ENCODE measurements at places on chromosomes 7 and 10.

DNA sequence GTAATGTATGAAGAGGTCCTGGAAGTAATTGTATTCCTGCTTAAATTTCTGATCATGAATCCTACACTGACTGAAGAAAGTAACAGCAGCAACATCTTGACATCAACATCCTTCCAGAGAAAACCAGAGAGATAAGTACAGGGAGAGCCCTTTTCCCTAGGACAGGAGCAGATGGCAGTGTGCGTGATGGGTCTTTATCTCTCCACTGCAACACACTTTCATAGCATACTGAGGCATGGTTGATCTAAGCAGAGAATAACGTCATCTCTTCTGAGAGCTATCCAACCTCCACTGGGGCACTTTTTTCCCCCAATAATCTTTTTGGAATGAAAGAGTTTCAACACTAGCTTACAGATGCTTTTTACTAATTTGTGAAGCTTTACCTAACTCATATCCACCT lies 342 bp downstream of the OR2A25 start:
- no peak for DNase-seq

- DNase-seq = no peak
Observed at GRCh38 chr10:88237896-88238614, 345.1 kb downstream of the RNLS start.

DNA sequence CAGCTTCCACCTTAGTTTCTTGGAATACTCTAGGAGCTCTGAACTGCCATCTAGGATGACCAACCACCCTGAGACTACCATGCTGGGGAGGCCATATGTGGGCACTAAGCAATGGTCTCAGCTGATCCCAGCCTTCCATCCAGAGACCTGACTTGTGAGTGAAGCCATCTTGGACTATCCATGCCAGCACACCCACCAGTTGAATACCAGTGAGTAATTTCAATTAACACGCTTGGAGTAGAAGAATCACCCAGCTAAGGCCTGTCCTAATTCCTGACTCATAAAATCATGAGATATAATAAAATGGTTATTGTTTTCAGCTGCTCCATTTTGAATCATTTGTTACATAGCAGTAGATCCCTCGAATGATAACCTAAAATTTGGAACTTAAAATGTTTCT lies 5.2 kb upstream of the KIF5B start:
- no peak for DNase-seq

DNA sequence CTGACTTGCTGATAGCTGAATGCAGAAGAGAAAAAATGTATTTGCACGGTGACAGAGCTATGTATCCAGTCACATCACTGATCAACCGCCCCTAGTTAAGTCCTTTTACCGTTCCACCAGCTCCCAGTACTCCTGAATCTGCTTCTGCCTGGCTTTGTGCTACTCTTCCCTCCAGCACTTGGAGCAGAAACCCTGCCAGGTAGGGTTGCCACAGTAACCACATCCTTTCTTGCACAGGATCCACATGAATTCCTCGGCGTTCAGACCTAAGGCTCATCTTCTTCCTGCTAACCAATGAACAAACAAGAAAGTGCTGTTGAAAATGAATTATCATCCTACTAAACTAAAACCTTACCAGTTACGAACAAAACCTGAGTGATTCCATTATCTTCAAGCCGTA lies 52.0 kb upstream of the KCTD7 start:
- no peak for DNase-seq

DNA sequence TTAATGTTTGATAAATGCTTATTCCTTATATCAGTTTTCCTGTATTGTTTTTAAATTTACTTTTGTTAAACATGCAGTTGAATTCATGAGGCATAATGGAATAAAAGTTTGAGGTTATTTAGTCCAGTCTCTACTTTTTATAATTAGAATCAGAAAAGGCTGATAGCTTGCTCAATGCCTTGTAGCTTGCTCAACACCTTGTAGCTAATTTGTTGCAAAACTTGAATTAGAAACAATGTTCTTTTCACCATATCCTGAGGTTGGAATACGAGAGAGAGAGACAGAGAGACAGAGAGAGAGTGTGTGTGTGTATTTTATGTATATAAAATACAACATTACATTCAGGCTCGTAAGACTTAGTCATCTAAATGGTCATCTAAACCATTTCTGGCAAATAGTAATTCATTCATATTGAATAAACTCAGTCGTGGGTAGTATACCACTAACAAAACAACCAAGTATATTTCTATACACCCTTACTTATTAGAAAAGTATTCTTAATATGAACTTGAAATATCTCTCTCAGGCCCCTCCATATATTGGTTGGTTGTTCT lies 243.5 kb downstream of the ADK start:
- no peak for DNase-seq

- no peak for DNase-seq
Observed at GRCh38 chr7:21704359-21704758, 161.5 kb downstream of the DNAH11 start.

DNA sequence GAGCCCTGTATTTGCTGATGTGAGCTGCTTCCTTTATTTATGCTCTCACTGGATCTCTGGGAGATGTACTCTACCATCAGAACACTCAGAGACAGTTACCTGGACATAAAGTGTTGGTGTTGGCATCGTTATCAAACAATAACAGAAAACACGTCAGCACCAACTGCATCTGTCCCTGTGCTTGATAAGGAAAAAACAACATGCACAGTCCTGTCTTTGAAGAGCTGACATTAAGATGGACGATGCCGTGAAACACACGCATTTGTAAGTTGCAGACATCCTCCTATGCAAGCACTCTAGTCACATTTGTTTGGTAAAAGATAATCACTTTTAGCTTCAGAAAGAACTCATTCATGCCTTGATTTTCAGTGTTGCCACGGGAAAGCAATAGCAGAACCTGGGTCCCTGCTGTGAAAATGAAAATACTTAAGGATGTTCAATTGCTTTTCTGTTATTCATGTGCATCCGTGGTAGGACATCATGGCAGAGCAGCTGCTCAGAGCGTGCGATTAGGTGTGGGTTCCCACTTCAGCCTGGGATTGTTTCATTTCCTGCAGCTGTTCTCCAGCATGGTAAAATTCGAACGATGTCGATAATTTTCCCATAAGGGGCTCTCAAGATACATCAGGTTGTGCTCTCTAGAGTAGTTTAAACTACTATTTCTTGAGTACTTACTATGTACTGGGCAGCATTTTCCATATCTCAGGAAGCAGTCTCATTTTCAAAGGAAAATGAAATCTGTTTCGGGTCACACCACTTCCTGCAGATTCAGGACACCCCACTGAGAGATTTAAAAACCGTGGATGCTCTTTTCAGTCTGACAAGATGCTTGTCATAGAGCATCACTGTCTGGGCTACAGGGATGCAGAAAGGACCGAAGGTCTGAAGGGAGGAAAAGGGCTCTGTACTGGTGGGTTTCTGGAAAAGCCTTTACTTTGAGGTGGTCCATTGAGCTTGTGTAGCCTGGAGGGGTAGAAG lies 248.7 kb downstream of the CAMK1D start:
- DNase-seq = no peak

DNA sequence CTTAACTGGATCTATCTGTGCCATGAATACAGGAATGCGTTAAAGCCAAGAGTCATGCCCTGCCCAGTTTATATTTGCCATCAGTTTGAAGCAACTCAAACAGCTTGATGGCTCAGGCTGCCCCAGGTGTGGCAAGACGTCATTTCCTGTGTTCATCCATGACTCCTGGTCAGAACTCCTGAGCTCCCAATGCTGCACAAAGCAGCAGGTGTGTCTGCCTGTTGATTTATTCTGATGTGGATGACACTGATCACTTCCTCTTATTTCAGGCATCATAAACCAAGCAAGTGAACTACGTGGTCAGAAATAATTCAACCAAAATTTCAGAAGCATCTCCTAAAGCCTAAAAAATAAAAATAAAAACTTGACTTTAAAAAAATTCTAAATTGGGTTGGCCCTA lies 68.5 kb downstream of the EZH2 start:
- no peak for DNase-seq

- no peak for DNase-seq
Observed at GRCh38 chr10:82071231-82071630, 196.2 kb downstream of the NRG3 start.

DNA sequence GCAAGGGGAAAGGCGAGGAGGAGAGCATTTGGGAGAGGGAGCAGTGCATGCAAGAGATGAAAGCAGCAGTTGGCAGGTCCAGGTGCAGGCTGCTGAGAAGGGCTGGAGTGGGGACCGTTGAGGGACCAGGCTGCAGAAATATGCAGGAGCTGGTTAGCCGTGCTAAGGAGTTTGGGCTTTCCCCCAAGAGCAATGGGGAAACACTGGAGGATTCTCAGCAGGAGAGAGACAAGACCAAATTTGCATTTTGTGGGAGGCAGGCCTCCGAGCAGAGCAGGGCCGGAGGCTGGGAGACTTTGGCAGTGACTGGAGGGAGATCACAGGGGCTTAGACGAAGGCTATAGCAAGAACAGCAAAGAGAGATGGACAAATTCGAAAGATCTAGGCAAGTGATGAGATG lies 11.8 kb downstream of the BTBD16 start:
- DNase-seq = no peak

GRCh38 chr7:126931581-126931980 lies 321.2 kb downstream of the GRM8 start:
- DNase-seq = no peak

DNA sequence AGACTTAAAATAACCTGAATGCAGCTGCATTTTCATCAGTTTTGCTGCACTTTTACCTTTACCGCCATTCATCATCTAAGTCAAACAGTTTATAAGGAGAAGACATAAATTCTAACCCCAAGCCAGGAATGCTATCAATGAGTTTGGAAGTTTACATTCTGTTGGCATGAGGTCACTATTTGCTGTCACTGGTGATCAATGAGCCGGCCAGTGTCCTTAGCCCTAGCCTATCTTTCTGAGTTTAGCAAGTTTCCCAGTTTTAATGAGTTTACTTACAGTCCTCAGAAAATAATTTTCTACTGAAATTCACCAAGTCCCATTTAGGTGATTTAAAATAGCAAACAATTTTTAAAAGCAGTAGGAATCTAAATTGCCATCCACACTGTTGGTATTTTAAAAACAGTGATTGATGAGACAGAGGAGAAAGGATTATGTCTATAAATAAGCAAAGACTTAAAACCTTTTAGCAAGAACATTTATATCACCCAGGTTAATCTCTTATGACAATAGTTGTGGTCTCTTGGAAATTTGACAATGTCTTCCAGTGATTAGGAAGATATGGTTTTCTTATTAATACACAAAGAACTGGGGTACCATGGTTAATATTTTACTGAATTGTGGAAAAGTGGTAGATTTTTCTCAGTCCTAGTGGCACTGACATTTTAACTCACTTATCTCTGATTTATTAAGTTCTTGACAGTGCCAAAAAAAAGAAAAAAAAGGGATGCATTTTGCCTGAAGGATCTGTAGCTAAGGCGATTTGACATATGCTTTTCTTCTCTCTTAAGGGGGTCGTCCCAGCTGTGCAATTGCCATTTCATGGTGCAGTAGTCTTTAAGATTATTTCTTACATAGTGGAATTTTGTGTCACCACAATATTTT lies 443.4 kb upstream of the ANKRD30A start:
- DNase-seq = no peak
